ENCODE measurements at places on chromosomes 13 and 19.

DNA sequence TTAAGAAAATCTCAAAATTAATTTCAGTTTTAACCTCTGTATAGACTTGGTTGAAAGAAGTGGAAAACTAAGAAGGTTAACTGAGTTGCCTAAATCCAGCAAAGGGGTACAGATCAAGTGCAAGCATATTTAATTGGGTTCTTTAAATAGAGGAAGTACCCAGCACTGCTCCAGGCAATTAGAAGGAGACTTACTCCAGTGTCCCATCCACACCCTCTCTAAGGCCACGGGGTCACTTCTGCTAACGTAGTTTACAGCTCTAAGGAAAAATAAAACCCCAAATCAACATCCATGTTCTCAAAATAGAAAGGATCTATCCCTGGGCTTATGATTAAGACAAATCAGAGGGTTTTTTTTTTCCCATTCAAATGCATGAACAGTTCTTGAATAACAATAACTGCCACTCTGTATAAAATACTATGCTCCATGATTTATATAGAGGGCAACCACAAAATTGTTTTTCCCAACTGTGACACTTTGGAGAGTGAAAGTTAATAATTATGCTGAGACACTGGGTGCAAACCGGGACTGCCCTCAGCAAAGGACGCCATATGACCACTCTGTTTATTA, 4.6 kb downstream of the FRY start:
- no peak for DNase-seq

- no peak for DNase-seq
These were observed 1263.1 kb downstream of the PCDH9 start for GRCh38 chr13:65966991-65967451.

- no peak for DNase-seq
These were observed 118.5 kb upstream of the GPC6 start for GRCh38 chr13:93108111-93108601.

GRCh38 chr13:91014696-91015095, 332.8 kb upstream of the MIR17HG start:
- no peak for DNase-seq

DNA sequence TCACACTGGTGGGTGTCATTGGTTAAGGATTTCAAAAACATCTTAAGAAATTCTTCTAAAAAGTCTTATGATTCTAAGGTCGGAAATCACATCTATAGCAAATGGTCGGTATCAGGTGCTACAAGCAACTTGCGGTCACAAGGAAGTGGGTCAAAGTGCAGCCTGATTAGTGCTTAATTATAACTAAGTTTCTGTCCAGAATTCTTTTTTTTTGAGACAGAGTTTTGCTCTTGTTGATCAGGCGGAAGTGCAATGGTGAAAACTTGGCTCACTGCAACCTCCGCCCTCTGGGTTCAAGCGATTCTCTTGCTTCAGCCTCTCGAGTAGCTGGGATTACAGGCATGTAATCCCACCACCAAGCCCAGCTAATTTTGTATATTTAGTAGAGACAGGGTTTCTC, 1.2 kb upstream of the GDF15 start:
- no peak for DNase-seq

GRCh38 chr19:49069026-49069425, 3.5 kb downstream of the KCNA7 start:
- DNase-seq: no peak

- DNase-seq: no peak
These were observed 5.3 kb downstream of the ZNF85 start for GRCh38 chr19:20928371-20928770.

DNA sequence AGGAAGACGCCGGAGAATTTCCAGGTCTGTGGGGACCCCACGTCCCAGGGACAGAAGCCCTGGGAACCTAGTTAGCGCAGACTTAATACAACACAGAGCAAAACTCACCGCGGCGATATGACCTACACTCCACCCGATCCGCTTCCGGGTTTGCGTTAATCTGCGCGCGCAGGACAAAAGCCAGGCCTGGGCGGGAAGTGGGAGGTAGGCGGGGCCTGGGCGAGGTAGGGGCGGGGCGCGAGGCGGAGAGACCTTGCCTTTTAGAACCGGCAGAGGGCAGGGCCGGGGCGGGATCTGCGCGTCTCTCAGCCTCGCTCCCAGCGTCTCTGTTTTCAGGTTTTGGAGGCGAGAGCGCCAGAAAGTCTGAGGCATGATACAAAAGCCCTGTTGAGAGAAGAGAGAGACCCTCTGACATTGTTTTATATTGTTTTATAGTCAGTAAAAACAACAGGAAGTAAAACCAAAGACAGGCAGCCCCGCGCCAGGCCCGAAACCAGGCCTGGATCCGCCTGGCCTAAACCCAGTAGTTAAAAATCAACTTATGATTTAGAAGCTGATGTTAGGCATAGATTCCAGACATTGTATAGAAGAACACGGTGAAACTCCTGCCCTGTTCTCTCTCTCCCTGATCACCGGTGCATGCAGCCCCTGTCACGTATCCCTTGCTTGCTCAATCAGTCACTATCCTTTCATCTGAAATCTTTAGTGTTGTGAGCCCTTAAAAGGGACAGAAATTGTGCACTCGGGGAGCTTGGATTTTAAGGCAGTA, at the start of gene ZNF611:
Gene ZNF611, minus strand, starts transcription at position 152 of the 769 bp plus-strand sequence. CDS start 19,150 bp downstream, outside the sequence.
- peak; percentile 98 for DNase-seq

GRCh38 chr13:85166891-85167290, 632.3 kb downstream of the SLITRK6 start:
- DNase-seq: no peak

DNA sequence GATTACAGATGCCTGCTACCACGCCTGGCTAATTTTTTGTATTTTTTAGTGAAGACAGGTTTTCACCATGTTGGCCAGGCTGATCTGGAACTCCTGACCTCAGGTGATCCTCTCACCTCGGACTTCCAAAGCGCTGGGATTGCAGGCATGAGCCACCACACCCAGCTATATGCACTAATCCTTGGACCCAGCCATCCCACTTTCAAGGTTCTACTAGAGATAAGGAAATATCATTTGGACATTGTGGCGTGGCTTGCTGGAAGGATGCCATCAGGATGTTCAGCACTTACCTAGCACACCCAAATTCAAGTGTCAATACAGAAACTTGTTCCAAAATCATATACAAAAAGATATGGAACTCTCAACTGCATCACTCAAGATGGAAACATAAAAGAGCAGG, 136.4 kb downstream of the ABCC4 start:
- DNase-seq: no peak

DNA sequence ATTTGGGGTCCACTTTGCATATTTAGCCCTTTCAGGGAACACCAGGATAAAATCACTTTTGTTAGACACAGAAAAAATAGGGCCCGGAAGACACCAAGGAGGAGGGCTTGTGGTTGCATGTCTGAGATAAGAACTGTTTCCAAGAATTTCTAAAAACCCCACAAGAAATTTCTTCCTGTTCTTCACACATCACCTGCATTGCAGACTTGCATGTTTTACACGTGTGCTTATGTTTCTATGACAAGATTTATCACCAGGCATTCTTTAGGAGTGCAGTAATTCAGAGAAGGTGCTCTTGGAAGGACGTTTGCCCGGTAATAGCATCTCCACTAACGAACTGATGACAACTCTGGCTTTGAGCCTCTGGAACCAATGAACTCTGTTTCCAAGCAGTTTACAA, 7.1 kb upstream of the ACTL9 start:
- no peak for DNase-seq

- DNase-seq: no peak
These were observed 111.0 kb downstream of the HSPH1 start for GRCh38 chr13:31050486-31051400.

- DNase-seq: no peak
These were observed 555.4 kb downstream of the KCTD12 start for GRCh38 chr13:76330761-76331160.

GRCh38 chr19:29259153-29259552, 46.2 kb upstream of the UQCRFS1 start:
- no peak for DNase-seq

DNA sequence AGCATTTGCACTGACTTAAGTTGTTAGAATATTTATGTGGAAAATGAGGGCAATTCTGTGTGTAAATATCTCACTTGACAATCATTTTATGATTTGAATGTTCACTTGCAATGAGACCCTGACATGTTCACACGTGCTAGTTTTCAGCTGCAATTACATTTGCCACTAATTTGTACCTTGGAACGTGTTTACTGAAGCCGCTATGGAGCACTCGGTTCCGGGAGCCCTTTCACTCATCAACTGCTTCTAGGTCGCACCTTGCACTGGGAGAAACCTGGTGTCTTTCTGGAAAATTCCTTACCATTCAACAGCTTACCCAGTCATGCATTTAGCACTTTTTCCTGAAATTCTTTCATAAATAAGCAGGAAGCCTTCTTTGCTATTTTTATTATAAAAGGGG, 229.6 kb downstream of the ZIC5 start:
- no peak for DNase-seq

DNA sequence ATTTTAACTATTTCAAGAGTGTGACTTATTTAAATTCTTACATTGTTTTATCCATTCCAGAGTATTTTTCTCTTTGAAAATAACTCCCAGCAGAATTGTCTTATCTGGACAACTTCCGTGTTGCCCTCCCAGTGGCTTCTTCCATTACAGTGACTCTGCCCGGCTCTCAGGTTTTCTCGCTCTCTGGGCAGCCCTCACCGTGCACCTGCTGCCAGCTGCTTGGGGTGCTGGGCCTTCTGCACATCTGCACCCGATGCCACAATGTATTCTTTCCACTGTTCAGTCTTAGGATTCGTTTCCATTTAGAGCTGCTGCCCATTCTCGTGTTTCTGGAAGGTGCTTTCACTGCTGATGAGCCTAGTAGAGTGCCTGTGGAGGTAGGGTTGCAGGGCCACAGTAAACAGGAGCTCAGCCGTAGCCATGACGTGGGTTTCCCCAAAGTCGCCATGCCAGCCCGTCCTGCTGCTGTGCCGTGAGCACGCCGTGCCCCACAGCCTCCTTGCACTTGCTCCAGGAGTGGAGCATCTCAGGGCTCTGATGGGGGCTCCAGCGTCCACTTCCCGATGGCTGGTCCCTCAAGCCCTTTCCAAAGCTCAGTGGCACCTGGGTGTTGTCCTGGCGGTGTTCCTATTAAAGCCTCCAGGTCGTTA, 46.1 kb upstream of the DCUN1D2 start:
- no peak for DNase-seq

DNA sequence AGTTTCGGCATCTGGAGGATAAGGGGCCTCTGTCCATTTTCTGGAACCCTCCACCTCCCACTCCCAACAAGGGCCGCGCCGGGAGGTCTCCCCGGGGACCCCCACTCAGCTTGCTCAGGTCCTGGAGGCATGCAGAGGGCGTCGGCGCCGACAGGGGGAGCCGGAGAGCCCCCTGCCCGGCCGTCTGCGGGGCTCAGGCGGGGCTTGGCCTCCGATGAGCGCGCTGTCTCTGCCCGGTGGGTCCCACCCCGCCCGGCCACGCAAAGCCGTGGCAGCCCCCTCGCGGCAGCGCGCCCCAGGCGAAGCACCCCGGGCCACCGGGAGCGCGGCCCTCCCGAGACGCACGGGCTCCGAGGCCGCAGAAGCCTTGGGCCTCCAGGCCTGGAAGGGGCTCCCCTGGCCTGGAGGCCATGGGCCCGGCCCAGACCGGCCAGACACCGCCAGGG, 149.7 kb upstream of the ZNF536 start:
- DNase-seq: no peak

DNA sequence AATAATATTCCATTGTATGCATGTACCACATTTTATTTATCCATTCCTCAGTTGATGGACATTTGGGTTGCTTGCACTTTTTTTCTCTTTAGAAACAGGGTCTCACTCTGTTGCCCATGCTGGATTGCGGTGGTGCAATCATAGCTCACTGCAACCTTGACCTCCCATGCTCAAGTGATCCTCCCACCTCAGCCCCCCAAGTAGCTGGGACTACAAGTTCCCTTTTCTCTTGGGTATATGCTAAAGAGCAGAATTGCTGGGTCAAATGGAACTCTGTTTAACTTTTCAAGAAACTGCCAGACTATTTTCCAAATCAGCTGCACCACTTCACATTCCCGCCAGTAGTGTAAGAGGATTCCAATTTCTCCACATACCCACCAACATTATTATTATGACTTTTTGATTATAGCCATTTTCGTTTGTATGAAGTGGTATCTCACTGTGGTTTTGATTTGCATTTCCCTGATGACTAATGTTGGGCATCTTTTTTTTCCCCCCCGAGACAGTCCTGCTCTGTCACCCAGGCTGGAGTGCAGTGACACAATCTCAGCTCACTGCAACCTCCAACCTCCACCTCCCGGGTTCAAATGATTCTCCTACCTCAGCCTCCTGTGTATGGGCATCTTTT, 7.6 kb upstream of the IPO5 start:
- no peak for DNase-seq

GRCh38 chr13:111912991-111913760, 153.8 kb upstream of the SOX1 start:
- DNase-seq: no peak

DNA sequence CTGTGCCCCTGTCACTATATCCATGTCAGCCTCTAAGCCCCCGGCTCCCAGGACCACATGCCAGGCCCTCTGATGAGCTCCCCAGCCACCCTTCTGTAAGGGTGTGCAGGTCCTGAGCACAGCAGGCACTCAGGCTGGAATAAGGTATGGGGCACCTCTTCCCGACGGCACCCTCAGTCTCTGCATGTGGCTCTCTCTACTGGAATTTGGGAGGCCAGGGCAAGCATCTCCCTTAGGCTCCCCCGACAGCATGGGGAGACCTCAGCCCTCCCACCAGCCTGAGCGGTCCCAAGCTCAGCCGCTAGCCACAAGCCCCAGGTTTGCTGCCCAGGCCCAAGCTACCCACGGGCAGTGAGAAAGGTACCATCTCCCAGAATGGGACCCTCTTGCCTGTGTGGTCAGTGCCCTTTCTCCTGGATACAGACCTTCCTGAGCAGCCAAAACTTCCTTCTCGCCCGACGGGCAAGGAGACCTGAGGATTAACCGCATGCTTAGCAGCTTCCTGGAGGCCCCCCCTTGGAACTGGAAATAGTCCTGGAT, 22.5 kb upstream of the C19orf12 start:
- no peak for DNase-seq

- DNase-seq: no peak
These were observed 79.4 kb upstream of the FNDC3A start for GRCh38 chr13:48896312-48896711.

- DNase-seq: peak; percentile 74
These were observed 729 bp upstream of the ARID3A start for GRCh38 chr19:925087-925525.

- no peak for DNase-seq
These were observed 86.3 kb upstream of the SLC15A1 start for GRCh38 chr13:98838776-98839175.

GRCh38 chr13:84677836-84678235, 795.6 kb upstream of the SLITRK1 start:
- no peak for DNase-seq

DNA sequence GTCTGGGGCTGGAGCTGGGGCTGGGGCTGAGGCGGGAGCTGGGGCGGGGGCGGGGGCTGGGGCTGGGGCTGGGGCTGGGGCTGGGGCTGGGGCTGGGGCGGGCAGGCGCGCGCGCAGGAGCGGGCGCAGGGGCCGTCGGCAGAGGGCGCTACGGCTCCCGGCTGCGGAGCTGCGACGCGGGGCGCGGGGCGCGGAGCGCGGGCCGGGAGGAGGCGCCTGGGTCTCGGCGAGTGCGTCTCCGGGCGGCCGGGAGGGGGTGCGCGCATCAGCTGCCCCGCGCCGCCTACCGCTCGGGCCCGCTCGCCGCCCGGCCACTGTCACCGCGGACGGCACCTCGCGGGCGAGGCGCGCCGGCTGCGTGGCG, 422 bp upstream of the MTUS2 start:
- peak; percentile 18 for DNase-seq
